CD4-positive, alpha-beta T cell treated with Interleukin-2 at 100 ng/mL for 4 hours (primary cell): ENCODE measurements at places on chromosomes 2 and 18.

DNA sequence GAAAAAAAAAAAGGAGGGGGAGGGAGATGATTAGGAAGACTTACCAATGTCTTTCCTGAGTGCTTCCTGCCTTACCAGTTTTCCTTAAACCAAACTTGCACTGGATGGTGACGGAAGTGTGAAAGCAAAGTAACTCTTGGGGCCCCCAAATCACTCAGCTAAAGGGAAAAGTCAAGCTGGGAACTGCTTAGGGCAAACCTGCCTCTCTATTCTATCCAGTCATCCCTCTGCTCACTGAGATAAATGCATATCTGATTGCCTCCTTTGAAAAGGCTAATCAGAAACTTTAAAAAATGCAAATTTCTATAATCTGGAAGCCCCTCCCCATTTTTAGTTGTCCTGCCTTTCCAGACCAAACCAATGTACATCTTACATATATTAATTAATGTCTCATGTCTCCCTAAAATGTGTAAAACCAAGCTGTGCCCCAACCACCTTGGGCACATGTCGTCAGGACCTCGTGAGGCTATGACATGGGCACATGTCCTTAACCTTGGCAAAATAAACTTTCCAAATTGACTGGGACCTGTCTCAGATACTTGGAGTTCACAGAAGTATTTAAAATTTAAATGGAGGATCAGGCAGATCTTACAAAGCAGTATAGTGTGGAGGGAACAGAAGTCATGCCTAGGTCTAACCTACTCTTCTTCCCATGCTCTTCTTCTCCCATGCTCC, 7.2 kb upstream of the CYBRD1 start:
- no peak for DNase-seq

- DNase-seq = no peak
These were observed 205.3 kb downstream of the ANAPC1 start for GRCh38 chr2:111678651-111679050.

DNA sequence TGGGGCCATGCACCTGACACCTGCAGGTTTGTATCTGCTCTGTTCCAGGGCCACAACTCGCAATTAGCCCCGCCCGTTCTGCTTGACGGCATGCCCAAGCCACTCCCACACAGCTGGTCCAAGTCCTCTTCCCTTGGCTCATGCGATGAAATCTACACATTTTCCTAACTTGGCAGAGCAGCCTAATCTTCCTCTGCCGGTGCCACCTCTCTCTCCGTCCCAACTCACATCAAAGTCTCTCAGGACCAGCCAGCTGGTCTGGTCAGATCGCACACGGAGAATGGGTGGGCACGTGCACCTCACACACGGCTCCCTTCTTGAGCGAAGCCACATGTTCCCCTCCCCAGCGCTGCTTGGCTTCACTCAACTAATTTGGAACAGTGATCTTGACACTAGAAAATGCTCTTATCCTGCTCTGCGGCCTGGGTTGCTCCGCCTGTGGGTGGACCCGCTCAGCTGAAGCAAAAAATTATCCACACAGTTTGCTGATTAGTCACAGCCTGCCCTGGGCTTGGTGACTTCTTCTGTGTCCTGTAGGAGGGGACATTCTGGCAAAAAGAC, 176.7 kb downstream of the NRP2 start:
- no peak for DNase-seq

GRCh38 chr2:199847181-199847864, 3.7 kb downstream of the FTCDNL1 start:
- no peak for DNase-seq

- DNase-seq = peak; percentile 48
These were observed 10.0 kb downstream of the HK2 start for GRCh38 chr2:74843899-74844298.

- DNase-seq = peak; percentile 47
These were observed 7.5 kb downstream of the GALNT1 start for GRCh38 chr18:35588995-35589394.

GRCh38 chr2:190583507-190584337, 49.2 kb upstream of the NEMP2 start:
- DNase-seq = no peak

DNA sequence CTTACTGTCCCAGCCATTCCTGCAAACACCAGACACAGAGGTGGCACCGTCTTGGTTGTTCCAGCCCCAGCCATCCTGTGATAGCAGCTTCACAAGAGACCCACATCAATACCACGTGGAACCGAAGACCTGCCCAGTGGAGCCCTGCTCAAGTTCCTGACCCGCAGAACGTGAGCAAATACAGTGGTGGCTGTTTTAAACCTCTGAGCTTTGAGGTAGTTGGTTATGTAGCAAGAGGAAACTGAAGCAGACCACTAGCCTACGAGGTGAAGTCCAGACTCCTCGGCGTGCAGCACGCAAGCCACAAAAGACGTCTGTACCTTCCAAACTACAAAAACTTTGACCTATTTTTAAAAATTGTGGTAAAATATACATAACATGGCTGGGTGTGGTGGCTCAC, 96.1 kb upstream of the ODC1 start:
- peak; percentile 37 for DNase-seq

- no peak for DNase-seq
These were observed 71.7 kb downstream of the POLR1A start for GRCh38 chr2:86033751-86034692.

DNA sequence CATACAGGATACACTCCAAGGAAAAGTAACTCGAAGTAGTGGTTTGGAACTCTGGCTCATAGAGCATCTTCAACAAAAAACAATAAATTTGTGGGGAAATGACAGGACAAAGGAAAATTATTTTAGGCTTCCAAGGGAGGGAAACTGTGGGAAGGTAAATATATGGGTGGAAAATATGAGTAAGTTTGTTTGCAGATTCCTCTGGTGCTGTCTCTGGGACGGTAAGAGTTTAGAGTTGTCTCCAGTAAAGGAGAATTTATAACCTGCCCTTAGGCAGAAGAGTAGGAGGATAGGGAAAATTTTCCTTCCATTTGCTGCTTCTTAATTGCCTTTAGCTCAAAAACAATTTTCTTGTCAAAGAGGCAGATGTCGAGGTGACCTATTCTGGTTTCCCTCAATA, 19.3 kb downstream of the HNMT start:
- no peak for DNase-seq

DNA sequence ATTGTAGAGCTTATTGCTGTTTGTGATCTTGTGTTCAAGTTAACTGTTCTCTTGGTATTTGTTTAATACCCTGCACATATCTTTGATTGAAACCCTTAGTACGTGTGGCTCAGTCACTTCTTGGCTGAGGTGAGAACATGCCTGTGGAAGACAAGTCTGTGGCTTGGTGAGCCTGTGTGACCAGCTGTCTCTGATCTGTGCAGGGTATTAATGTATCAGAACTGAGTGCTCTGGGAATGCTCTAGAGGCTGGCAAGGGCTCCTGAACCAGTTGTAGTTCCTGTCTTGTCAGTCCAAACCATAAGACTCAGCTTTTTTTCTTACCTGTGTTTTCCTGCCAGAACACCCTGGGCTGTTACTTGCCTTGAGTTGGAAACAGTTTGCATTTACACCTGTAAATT, 52.4 kb upstream of the EPHA4 start:
- no peak for DNase-seq

DNA sequence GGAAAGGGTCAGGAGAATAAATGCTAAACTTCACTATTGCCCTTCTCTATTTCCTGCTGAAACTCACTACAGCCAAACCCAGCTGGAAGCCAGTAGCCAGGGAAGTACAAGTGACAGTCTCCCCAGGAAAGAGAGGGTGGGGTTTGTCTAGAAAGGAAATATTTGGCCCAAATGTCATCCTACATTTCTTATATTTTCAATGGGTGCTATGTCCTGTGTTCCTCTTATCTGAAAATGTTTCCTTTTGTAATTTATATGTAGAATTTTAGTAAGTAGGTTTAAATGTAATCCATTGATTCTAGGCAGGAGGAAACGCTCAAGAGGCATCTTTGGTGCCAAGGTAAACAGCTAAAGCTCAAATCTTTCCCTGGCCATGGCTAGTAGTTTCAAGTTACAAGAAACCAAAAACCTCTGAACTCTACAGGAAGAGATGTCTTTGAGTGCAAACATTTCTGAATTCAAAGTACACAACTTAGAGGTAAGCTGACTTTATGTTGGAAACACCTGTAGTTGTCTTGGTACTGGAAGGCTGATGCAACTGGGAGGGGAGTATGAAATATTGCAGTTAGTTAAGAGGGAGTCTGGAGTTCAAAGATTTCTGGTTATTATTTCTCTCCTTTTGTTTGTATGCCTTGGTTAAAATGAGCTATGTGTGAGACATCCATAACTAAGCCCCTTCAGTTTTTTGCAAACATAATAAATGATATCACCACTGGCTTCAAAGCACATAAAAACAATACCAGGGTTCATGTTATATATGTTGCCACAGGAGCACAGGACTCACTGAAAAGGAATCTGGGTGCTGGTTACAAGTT, 356.1 kb upstream of the ZC3H15 start:
- DNase-seq = no peak

DNA sequence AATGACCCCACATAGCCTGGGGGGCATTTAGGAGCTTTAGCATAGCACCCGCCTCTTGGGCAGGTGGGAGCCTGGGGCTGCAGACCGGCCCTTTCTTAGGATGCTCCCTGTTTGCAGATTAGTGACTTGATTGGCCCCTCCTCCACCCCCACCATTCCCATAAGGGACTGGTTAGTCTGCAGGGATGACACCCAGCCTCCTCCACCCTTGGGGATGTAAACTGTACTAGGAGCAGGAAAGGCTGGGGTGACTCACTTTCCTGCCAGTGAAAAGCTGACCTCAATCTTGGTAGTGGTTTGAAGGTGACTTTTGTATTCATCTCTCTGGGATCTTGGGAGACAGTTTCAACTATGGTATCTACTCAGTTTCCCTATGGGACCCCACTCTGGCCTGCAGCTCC, 24.2 kb downstream of the CTIF start:
- no peak for DNase-seq

DNA sequence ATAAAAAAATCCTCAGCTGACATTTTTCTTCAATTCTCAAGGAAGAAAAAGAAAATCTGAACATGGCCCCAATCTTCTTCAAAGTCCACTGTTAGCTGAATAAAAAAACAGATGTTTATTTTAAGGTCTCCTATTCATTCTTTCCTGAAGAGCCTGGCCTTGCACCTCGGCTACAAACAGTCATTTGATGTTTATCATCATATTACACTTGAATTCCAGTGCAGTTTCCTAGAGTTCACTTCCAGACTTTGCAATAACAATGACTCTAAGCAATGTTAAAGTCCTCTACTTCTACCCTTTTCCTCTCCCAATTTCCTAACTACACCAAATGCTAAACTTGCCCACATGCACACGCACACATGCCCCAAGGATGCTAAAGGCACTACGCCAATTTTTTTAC, 70.1 kb downstream of the NOL10 start:
- DNase-seq = no peak

- no peak for DNase-seq
These were observed 6.7 kb upstream of the SALL3 start for GRCh38 chr18:78972930-78973331.

DNA sequence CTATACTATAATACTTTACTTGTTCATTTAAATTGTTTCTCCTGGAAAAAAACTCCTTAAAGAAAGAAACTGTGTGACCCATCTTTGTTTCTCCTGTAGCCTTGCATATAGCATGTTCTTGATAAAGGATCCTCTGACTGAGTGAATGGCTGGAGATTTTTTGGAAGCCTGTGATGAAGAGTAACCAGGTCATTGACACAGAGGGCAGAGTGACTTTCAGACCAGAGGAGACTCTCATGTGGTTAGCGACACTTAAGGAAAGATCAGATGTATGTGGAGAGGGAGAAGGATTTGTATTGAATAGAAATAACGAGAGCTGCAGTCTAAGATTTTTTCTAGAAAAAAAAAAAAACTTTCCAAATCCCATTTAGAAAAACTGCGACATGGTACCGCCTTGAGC, 85.5 kb downstream of the TRIM43 start:
- no peak for DNase-seq

GRCh38 chr2:150371044-150371818, 116.2 kb downstream of the RND3 start:
- no peak for DNase-seq

DNA sequence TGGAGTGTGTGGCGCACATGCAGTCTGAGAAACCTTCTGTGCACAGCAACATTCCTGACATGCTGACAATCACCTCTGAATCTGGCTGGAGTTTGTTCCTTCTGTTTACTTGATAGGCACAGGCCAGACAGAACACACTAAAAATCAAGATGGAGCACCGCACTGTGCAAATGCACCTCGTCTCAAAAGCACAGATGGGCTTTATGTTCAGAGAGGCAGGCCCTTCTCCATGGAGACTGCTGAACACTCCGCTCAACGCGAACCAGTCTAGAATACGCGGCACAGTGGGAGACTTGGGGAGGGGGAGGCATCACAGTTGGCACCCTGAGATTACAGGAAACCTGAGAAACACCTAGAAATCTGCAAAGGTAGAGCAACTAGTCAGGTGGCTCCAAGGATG, 58.4 kb upstream of the DNMT3A start:
- DNase-seq = no peak

- no peak for DNase-seq
These were observed 360.5 kb upstream of the PIK3C3 start for GRCh38 chr18:41594582-41594981.

- no peak for DNase-seq
These were observed 57.2 kb downstream of the RAD51AP2 start for GRCh38 chr2:17461087-17461475.

- no peak for DNase-seq
These were observed 414.8 kb upstream of the ID2 start for GRCh38 chr2:8267048-8267447.

- no peak for DNase-seq
These were observed 212.4 kb upstream of the PKDCC start for GRCh38 chr2:41835401-41835800.

- DNase-seq = no peak
These were observed 29.0 kb upstream of the TNS1 start for GRCh38 chr2:218031771-218032257.

GRCh38 chr2:172931918-172932520, 143.6 kb upstream of the MAP3K20 start:
- peak; percentile 55 for DNase-seq

GRCh38 chr2:161217597-161218185, 57.5 kb downstream of the TANK start:
- no peak for DNase-seq

GRCh38 chr18:49582579-49582978, 20.7 kb downstream of the LIPG start:
- no peak for DNase-seq

DNA sequence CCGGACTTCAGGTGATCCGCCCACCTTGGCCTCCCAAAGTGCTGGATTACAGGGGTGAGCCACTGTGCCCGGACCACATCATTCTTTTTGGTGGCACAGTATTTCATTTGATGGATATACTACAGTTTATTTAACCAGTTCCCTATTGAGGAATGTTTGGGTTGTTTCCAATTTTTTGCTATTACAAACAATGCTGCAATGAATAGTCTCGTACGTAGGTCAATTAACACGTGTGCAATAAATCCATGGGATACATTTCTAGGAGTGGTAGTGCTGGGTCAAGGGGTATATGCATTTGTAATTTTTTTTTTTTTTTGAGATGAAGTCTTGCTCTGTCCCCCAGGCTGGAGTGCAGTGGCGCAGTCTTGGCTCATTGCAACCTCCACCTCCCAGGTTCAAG, 28.4 kb upstream of the XPO1 start:
- no peak for DNase-seq

- DNase-seq = no peak
These were observed 43.9 kb downstream of the TBC1D8 start for GRCh38 chr2:101107241-101107640.
